ENCODE measurements at places on chromosomes 12 and 14. TPM values are rescaled to one million over a fixed set of nuclear protein-coding genes. Genes with fewer than 3 reads are reported as not detected.

The IFNG-AS1 gene
- total RNA-seq = not detected

The IFI27L1 gene
- 24.7 TPM for total RNA-seq

The FICD gene
- 6.9 TPM for total RNA-seq

The ASB2 gene
- total RNA-seq = 7.4 TPM

The GLIPR1L1 gene
- not detected for total RNA-seq

The SYT10 gene
- total RNA-seq = not detected

DNA sequence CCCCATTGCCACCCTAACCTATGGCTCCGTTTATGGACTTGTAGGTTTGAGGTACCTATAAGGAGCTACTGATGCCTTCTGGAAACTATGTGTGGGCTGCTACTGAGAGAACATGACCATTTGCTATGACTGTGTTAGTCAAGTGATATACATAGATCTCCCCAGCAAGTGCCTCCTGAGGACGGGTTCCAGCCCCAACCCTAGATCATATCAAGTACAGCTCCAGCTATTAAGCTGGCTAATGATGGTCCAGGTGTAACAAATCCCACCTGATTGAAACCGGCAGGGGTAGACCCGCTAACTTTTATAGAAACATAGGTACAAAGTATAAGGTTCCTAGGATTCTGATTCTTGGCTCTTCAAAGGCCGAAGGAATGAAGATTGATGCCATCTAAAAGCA, 23.7 kb downstream of the NINJ2 start:
- DNase-seq = no peak

GRCh38 chr14:100741966-100742365, 15.3 kb downstream of the DLK1 start:
- no peak for DNase-seq

GRCh38 chr12:100986595-100987547, 192.3 kb downstream of the ANO4 start:
- no peak for DNase-seq

- no peak for DNase-seq
Measured at GRCh38 chr12:120971299-120972180, 6.8 kb upstream of the HNF1A start.

DNA sequence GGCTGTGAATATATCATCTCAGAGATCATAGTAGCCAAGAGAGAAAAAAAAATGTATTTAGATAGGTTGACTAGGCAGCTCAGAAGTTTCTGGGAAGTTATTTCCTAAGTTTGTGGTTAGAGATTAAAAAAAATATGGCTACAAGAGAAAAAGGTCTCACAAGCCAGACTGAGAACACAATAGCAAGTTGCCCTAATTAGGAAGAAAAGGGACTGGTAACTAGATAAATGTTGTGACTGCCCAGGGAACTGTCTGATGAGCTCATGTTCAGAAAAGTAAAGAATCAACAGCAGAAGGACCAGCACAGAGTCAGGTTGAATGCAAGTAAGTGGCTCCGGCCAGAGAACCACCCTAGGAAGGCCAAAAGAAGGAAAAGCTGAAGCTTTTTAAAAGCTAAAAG, 256.6 kb downstream of the PRKD1 start:
- no peak for DNase-seq

DNA sequence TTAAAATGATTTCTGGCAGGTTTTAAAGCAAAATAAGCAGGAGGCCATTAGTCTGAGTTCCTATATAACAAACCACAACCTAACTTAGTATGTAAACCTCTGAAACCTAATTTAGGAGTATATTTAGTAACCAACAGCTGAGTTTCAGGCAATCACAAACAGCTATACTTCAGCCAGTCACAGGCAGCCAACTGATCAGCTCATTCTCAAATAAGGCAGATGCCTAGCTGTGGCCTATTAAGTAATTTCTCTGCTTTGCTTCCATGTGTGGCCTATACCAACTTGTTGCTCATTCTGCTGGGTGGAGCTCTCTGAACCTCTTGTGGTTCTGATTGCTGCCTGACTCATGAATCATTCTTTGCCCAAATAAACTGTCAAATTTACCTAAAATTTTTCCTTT, 408.9 kb upstream of the FBXO33 start:
- no peak for DNase-seq

DNA sequence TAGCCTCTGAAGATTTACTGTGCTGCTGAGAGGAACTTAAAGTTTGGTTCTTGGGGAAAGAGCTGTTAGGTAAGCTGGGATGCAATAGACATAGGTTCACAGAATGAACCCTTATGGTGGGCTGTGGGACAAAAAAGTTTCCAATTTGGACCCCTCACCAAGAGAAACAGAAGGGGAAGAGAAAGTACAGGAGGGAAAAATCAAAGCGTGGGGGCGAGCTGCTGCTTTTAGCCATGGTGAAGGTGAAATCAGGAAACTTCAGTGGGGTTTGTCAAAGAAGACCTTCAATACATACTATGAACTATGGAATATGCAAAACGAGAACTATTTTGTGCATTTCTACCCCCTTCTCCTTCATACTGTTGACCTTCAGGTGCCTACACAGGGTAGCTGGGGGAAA, 10.6 kb upstream of the NINJ2 start:
- no peak for DNase-seq

DNA sequence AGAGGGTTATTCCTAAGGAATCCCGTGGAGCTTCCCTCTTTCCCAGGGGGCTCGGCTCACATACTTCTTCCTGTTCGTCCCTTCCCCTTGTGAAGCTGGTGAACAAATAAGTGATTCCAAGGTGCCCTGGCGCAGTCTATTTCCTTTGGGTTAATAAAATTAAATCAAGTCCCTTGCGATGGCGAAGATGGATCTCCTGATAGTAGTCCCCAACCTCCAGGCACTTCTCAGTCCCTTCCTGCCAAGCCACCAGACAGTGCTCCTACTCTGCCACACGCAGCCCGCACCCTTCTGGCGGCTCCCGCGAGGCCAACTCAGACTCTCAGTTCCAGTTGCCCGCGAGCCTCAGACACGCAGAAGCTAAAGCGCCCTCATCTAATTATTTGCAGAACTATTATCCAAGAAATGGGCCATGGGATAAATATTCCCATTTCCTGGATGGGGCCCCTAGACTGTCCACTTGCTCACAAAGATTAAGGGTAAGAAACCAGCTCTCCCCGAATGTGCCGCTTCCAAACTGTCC, 2.4 kb upstream of the SIX6 start:
- DNase-seq = no peak
